ENCODE measurements at places on chromosomes 16 and 17.

DNA sequence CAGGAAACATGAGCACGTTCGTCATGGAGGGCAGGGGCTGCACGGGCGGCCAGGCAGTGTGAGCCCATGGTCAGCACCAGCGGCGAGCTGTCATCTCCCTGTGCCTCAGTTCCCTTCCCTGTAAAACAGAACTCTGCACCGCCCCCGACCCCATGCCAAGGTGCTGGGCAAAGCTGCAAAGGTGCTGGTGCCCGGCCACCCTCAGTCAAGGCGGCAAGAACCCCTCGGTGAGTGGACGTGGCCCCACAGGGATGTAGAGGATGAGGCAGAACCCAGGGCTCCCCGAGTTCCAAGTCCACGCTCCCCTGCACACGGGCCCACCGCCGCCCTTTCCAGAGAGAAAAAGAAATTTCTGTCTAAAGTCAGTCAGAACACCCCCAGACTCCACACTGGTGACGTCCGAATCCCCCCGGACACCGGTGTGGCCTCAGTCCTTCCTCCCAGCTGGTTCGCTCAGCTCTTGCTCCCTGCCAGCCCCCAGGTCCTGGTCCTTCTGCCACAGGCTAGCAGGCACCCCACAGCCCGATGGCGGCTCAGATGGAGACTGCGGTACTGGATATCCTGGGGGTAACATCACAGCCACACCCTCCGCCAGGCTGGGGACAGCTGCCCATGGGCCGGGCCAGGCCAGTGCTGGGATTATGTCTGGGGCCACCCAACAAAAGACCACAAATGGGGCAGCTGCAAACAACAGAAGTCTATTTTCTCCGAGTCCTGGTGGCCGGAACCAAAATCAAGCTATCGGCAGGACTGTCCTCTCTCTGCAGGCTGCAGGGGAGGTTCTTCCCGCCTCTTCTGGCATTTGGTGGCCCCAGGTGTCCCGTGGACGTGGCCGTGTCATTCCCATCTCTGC is 14.4 kb upstream of the BAHCC1 start:
- no peak for DNase-seq

DNA sequence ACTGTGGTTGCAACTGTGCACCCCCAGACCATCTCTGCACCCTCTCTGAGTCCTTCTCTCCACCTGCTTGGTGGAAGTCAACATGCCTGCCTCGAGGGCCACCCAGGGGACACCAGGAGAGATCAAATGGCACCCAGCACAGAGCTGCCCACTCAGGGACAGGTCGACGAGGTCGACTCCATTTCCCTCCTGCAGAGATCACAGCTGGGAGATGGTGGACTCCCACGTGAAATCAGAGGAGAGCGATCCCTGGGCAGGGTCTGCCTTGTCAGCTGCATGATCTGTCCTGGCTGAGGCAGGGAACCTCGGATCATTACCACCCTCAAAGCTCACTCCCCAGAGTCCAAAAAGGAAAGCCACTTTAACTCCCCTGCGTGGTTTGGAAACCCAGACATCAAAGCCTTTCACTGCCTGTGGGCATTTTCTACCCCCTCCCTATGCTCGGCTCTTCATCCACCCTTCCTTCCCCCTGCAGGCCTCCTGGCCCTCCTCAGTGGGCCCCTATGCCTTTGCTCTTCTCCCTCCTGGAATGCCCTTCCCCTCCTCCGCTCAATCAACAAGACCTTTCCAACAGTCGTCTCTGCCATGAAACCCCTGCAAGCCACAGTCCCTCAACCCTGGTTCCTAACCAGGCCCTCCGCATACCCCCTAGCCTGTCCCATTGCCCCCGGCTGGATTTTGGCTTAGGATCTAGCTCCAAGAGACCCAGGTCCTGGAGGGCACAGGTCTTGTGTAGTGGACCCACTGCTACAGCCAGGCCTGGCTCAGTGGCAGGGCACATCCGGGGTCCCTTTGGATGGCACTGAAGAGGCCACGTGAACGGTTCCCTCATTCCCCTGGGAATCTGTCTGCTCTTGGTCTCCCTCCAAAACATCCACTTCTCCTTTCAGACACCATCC is 103.8 kb upstream of the RPL38 start:
- DNase-seq, result no peak

GRCh38 chr17:22435231-22435974 is 743.1 kb downstream of the KCNJ18 start:
- no peak for DNase-seq

- peak; percentile 6 for DNase-seq
Observed at GRCh38 chr17:71180801-71181385, 939.9 kb upstream of the SOX9 start.

DNA sequence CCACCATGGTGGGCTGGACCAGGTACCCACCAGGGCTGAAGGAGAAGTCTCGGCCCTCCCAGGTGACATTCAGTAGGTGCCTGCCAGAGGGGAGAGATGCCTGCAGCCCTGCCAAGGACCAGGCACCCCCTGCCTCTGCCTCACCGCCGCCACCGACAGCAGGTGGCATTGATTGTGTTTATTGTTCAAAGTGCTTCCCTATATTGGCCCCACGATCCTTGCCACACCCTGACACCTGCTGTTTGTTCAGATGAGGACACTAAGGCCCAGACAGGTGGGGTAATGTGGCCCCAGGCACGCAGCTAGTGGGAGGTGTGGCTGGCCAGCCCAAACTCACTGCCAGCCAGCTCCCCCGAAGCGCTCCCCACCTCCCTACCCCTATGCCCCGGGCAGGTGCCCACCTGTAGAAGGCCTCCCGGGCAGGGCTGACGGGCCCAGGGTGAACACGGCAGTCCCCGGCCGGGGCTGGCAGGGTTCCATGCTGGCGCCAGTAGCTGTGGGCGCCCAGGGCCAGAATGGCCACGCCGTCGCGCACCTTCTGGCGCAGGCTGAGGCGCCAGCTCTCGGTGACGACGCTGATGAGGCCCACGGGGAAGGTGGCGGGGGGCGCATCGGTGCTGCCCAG is 8.0 kb downstream of the GRIN2C start:
- DNase-seq, result no peak

- DNase-seq, result peak; percentile 55
Observed at GRCh38 chr17:38702166-38702915, 2.7 kb upstream of the MLLT6 start.

DNA sequence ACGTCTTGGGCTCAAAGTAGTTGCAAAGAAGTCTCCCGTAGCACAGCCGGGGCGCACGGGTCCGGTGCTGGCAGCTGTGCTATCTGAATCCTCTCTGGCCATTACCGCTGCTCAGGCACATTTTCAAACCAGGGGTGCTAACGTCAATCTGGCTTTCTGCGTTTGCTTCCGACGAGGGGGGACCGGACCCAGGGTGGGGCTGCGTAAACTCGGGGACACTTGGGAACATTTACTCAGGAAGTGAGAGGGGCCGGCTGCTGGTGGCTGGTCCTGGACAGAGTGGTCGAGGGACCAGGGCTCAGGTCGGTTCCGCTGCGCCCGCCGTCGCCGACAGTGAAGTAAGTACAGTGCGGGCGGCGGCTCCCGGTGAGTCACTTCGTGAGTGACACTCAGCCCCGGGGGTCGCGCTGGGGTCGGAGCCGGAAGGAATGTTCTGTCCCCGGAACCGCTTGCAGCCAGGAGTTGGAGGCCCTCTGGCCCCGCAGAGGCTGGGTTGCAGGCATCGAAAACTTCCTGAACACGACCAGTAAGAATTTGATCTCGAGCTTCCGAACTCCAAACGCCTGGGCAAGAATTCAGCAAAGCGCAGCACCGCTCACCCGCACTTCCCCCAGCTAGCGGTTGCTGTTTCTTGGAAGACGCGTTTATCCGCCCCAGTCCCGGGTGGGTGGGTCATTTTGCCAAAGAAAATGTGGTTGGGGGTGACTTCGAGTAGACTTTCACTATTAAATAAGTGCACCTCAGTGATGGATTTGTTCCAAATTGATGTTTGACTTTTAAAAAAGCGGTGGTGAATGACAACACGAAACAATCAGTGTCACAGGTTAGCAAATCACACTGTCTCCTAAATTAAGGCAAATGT is 1.4 kb upstream of the HS3ST3B1 start:
- no peak for DNase-seq

DNA sequence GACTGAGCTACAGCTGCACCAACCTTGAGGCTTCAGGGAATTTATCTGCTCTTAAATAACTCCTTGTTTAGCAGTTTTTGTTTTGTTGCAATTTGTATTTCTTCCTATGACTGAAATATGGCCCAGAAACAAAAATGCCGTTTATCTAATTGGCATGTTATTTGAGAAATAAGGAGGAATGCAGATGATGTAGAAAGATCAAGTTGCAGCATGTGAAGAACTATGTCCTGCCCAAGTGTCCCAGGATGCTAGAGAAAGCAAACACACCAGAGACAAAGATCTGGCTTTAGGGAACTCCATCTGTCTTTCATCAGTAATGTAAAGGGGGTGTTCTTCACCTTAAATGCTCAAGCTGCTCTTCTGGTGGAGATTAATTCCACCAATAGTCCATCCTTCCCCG is 29.7 kb downstream of the USP31 start:
- DNase-seq, result no peak

DNA sequence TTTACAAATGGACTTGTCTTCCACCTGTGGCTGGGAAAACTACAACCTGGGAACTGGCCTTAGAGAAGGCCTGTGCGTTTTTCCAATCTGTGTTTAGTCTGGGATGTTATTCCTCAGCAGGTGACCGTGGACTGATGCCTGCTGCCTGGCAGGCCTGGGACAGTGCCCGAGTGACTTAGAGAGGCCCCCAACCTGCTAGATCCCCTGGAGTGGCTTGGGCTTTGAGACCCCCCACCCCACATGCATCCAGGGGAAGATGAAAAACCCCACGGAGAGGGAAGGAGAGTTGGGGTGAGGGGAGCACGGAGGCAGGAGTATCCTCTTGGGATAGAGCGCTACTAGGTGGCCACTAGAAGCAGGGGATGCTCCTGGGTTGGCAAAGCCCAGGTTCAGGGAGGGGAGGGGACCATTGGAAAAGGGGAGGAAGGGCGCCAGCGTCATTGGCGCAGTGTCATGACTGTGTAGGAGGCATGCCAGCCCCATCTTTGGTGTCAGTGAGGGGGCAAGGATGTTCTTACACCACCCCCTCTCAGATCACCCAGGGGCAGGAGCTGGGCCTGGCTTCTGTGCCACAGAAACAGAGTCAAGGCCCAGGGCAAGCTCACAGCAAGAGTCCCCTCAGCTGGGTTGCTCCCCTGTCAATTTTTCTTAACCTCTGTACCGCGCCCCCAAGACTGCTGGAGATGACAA is 54.1 kb downstream of the MEAK7 start:
- no peak for DNase-seq

GRCh38 chr17:76537288-76537577 is 276 bp downstream of the CYGB start:
- no peak for DNase-seq

GRCh38 chr16:88967830-88968588 is 9.0 kb downstream of the CBFA2T3 start:
- no peak for DNase-seq

- no peak for DNase-seq
Observed at GRCh38 chr16:50204453-50205108, 51.5 kb downstream of the TENT4B start.

DNA sequence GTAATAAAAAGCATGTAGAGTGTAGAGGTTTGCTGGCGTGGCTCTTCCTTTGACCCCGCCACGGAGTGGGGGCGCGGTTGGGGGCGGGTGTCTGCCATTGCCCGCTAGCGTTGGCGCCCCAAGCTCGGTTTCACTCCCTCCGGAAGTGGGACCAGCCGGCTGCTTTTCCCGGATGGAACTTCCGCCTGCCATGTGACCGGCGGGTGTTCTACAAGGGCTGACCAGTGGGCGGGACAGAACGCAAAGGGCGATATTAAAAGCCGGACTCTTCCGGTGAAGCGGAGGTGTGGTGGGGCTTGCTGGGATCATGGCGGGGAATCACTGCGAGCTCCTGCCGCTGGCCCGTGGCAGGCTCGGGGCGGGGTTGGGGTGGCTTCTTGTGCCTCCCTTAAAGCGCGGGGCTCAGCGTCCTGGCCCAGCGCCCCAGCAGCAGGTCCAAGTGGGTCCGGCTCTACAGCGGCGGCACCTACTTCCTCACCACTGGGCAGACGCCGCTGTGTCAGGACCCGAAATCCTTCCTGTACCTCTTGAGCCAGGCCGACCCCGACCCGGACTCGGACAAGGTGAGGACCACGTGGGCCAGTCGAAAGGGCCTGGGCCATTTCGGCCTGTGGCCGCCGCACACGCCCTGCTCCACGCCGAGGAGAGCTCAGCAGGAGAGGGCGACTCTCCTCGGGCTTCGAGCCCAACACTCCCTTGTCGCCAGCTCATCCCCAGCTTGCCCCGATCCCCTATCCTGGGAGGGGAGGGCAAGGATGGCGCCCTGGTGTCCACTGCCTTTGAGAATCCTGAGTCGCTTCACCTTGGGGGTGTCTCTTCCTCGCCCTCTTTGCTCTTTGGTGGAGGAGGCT is 65.6 kb downstream of the PDPK1 start:
- peak; percentile 90 for DNase-seq

GRCh38 chr16:78706637-78707036 is 607.2 kb downstream of the WWOX start:
- DNase-seq, result no peak

DNA sequence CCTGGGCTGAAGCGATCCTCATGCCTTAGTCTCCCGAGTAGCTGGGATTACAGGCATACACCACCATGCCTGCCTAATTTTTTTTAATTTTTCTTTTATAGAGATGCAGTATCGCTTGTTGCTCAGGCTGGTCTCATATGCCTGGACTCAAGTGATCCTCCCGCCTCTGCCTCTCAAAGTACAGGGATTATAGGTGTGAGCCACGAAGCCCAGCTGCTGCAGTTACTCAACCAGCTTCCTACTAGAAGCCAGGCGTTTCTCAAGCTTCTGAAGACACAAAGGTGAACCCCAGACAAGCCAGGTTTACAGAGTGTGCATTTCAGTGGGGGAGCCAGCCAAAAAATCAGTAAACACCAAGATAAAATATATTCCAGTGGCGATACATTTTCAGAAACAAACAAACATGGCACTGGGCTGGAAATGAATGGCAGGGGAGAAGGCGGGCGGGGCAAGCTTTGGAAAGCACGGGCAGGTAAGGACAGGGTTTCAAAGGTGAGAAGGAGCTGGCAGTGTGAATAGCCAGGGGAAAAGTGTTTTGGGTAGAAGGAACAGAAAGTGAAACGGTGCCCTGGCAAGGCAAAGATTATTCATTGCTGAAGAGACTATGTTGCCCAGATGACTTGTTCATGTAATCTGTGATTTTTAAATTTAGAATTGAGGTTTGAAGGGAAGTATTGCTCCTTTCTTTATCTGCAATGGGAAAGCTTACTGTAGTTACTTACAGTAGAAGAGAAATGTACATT is 471.1 kb downstream of the WWOX start:
- DNase-seq, result no peak

DNA sequence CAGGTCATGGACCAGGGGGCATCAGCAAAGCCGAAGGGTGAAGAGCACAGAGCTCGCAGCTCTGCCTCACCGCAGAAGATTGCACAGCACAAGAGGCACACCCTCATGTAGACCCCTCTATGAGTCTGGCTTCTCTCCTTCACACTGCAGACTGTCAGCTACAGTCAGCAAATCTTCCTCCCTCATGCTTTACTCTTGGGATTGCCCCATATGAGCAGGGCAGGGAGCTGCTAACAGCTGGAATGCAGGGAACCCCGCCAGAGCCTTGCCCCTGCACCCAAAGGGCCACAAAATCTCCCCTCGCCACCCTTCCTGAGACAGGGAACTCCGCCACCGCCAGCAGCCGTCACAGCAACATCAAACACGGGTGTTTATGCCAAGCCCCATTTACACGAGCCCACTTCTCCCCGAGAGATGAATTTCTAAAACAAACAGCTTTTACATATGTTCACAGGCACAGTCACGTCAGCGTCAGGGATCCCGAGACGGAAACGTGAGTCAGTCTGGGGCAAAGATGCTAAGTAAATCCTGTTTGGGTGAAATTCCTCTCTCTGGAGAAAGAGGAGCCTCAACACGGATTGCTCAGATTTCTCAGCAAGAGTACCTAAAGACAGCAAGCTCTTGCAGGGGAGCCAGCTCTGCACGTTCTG is 121.9 kb downstream of the CDYL2 start:
- DNase-seq, result peak; percentile 82

- no peak for DNase-seq
Observed at GRCh38 chr16:57748596-57748995, 13.0 kb downstream of the KATNB1 start.
